ENCODE measurements at places on chromosomes 6 and 20. TPM values are rescaled to one million over a fixed set of nuclear protein-coding genes. Genes with fewer than 3 reads are reported as not detected.

The B3GAT2 gene
- 0.07 TPM for total RNA-seq

The ENPP1 gene
- 0.47 TPM for total RNA-seq

The COL10A1 gene
- total RNA-seq, result not detected

The FNDC1 gene
- total RNA-seq, result not detected

DNA sequence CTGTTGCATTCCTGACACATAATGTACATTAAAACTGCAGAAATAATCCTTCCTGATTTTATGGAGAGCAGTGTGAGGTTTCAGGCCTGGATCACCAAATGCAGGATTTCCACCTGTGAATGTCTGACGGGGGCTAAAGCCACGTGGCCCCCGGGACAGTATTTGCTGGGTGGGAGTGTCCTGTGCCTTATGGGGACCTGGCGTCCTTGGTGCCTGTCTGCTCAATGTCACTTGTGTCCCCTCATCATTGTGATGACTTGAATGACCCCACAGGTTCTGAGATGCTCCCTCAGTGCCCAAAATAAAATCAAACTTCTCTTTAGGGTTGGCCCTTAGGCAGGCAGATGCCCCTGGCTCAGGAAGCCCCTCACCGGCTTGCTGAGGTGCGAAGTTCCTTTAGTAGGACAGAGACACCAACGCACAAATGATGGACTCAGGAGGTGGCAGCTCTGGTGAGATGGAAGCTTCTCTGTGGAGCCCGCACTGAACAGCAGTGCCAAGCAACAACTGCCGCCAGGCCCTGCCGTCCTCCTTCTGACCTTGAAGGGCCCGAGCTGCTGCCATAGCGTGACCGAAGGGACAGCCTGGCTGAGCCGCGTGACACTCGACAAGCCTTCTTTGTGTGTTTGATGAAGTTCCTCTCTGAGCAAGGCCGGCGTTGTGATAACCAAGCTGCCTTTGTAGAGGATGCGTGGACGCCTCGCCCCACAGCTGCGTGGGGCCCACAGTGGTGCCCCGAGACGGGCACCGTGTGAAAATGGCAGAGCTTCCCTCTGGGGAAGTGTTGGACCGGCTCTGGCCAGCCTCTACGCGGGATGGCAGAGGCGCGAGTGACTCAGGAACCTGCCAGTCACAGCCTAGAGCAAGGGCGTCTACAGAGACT is 30.9 kb downstream of the FRMD1 start:
- DNase-seq, result no peak

DNA sequence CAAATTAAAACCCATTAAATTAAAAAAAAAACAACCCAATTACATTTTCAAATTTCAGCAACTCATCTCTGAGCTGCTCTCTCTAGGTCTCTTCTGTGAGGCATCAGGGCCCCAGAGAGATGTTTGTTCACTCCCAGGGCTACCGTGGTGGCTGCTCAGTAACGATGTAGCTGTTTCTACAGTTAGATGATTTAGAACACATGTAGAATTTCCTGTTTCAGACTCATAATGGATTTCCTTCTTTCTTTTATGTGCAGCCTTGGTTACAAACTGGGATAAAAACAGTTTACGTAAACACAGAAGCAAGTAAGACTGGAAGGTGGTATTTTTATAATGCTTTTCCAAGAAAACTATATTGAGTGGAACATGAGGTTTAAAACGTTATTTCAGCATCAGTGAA is 116.1 kb upstream of the CCN2 start:
- no peak for DNase-seq

DNA sequence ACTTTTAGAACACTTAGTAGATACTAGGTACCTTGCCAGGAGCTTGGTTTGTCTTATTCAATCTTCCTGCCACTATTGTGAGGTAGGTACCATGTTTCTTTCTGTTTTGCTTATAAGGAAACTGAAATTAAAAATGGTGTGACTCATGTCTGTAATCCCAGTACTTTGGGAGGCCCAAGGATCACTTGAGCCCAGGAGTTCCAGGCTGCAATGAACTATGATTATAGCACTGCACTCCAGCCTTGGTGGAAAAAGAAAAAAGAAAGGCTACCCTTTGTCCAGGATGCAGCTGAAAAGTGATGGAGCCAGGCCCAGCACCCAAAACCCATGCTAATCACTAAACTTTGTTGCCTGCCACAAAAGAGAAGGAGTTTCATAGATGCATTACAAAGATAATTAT is 34.1 kb upstream of the LAMA4 start:
- DNase-seq, result no peak

- DNase-seq, result no peak
Observed at GRCh38 chr6:150056916-150057315, 12.0 kb downstream of the ULBP3 start.

- DNase-seq, result no peak
Observed at GRCh38 chr6:24249926-24250325, 107.9 kb downstream of the DCDC2 start.

GRCh38 chr6:39980839-39981580 is 46.7 kb upstream of the MOCS1 start:
- no peak for DNase-seq

GRCh38 chr6:3788408-3789017 is 37.0 kb upstream of the PXDC1 start:
- no peak for DNase-seq

- no peak for DNase-seq
Observed at GRCh38 chr20:20463933-20464374, 96.0 kb downstream of the INSM1 start.

GRCh38 chr20:36273414-36274180 is 32.5 kb upstream of the DLGAP4 start:
- no peak for DNase-seq

GRCh38 chr6:132715204-132715603 is 1.3 kb upstream of the VNN1 start:
- DNase-seq, result no peak

DNA sequence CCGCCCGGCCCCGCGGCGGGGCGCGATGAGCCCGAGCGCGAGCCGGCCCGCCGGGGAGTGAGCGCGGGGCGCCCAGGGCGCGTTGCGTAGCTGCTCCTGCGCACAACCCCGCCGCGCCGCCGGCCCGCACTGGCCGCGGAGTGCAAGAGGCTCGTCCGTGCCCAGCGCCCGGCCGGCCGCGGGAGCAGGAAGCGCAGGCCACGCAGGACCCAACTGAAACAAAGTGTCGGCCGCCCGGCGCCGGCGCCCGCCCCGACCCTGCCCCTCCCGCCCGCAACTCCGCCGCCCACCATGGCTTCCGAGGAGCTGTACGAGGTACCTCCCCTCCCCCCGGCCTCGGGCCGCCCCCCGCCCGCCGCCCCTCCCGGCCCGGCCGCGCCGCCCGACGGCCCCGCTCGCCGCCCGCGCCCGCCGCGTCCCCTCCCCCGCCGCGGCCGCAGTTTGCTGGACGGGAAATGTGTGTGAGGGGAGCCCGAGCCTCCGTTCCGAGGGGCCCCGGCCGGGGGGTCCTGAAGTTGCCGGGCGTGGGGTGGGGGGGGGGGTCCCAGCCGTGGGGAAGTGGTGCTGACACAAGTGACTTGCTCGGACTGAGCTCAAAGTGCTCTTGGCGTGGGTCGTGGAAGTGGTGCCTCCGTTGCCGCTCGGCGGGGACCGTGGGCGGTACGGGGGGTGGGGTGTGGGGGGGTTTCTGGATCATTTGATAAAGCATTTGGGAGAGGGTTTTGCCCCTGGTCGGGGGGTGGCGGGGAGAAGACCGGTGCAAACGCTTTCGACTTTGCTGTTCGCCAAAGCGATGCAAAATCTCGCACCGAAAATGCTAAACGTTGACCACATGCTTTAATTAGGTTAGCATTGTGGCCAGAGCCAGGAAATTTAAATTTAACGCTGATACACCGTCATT is 539 bp downstream of the CDYL start:
- peak; percentile 62 for DNase-seq

GRCh38 chr20:9503526-9504245 is 10.7 kb upstream of the LAMP5 start:
- no peak for DNase-seq

DNA sequence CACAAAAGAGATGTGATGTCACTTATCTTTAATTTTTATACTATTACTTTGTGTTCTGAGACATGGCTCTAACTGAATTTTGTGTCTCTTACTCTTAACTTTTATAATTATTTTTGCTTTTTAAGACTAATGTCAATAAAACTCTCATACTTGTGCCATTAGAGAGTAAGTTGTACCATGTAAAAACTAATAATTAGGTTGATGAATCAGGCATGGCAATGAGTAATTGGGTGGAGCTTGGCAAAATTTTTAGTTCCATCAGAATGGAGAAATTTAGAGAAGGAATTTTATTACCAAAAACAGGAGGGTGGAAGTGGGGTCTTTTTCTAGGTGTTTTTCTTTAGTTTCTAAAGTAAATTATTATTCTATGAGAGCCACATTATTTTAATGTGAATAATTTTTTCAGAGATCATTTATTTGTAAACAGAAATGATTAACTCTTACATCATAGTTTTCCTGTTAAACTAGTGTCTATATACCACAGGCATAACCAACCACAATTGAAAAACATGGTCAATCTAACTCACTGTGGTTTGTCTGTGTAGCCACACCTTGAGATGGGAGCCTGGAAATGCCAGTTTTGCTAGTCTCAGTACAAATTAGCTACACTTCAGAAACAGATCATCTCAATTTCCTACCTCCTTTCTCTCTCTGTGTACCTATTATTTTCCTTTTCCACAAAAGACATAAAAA is 51.8 kb downstream of the ELOVL4 start:
- no peak for DNase-seq

GRCh38 chr20:16861708-16862107 is 113.5 kb downstream of the OTOR start:
- no peak for DNase-seq

- DNase-seq, result peak; percentile 67
Observed at GRCh38 chr6:31821301-31822035, 6.1 kb upstream of the HSPA1B start.
